ENCODE measurements at places on chromosomes 6 and 20.

GRCh38 chr6:64330694-64331307 is 695.2 kb downstream of the PHF3 start:
- peak; percentile 84 for DNase-seq

DNA sequence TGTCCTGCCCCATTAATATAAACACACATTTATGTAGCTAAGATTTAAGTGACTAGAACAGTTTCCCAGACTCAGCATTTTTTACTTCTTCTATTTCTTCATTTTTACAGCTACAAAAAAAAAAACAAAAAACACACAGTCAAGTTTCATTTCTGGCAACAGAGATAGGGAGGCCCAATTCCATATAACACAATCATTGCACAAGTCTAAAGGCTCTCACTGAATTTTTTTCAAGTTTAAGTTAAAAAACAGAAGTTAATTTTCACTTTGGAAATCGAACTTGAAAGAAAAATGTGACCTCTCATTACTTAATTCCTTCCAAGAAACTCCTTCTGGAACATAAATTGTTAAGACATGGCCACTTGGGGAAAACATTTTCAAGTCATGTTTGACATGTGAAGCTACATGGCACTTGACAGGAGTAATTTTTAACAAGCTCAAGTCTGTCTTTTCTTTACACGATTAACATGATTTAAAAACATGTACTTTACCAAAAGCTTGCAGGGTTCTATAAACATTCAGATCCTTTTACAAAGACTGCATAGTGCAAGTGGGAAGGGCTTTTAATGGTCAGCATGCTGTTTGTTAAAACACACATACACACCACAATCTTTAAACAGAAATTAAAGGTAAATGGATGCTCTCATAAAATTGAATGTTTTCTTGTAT is 100.1 kb upstream of the CCDC28A start:
- no peak for DNase-seq

- no peak for DNase-seq
Measured at GRCh38 chr20:5470943-5471342, 154.2 kb upstream of the PROKR2 start.

DNA sequence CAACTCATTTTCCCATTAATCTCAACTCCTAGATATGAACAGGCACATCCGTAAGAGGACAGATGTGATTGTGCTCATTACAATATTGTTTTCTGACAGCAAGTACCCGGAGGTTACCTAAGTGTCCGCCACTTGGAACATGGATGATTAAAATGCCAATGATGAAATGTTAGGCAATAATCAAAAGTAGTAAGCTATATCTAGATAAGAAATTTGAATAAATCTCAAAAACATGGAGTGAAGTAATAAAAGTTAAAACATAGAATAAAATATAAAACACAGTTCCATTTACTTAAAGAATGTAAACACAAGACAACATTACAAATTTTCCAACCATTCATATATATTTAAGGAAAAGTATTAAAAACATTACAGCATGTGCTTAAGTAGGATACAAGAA is 59.2 kb upstream of the LY86 start:
- no peak for DNase-seq

DNA sequence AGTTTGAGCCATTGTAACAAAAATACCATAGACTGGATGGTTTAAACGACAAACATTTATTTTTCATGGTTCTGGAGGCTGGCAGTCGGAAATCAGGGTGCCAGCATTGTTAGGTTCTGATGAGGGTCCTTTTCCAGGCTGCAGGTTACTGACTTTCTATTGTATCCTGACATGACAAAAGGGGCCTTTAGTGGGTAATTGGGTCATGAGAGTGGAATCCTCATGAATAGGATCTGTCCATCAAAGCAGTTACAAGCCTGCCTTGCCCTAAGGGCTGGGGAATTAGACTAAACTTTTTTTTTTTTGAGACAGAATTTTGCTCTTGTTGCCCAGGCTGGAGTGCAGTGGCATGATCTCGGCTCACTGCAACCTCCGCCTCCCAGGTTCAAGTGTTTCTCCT is 347.9 kb upstream of the TSHZ2 start:
- DNase-seq: no peak

DNA sequence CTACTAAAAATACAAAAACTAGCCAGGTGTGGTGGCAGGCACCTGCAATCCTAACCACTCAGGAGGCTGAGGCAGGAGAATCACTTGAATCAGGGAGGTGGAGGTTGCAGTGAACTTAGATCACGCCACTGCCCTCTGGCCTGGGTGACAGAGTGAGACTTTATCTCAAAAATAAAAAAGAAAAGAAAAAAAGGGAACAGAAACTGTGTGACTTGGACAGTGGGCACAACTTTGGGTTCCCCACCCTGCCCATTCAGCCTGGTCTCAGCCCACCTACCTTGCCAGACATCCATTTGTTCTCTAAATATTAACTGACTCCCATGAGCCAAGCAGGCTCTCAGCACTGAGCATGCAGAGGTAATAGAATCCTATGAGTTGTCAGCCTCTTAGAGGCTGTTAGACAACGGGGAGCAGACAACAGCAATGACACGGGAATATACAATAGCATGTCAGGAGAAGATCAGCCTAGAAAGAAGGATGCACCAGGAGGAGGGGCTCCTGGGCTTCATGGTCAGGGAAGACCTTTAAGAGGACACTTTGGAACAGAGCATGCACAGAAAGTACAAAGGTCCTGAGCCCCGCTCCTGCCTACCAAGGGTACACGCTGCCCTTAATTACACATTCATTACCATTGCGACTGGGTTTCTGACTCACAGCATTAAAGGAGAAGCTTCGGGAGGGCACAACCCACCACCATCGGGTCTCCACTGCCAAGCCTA is 20.0 kb downstream of the FAM209B start:
- DNase-seq: no peak

- DNase-seq: no peak
Measured at GRCh38 chr6:156146891-156147290, 630.3 kb upstream of the ARID1B start.

DNA sequence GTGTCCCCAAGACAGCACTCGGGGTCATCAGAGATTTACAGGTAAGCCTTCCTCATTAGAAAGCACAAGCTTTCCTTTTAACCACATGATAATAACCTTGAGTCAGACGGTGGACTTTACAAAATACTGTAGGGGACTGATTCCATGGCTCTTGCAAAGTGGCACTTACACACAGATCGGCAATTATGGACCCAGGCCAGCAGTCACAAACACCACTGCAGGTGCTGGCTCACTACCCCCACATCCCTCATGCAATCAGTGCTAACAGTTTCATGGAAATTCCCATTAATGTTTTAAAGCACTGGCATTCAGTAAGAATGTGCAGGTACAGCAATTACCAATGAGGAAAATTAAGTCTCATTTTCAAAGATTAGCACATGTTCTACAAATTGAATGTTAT is 516.5 kb downstream of the PRKN start:
- DNase-seq: no peak

- DNase-seq: no peak
Measured at GRCh38 chr6:74742793-74743508, 462.9 kb downstream of the COL12A1 start.

DNA sequence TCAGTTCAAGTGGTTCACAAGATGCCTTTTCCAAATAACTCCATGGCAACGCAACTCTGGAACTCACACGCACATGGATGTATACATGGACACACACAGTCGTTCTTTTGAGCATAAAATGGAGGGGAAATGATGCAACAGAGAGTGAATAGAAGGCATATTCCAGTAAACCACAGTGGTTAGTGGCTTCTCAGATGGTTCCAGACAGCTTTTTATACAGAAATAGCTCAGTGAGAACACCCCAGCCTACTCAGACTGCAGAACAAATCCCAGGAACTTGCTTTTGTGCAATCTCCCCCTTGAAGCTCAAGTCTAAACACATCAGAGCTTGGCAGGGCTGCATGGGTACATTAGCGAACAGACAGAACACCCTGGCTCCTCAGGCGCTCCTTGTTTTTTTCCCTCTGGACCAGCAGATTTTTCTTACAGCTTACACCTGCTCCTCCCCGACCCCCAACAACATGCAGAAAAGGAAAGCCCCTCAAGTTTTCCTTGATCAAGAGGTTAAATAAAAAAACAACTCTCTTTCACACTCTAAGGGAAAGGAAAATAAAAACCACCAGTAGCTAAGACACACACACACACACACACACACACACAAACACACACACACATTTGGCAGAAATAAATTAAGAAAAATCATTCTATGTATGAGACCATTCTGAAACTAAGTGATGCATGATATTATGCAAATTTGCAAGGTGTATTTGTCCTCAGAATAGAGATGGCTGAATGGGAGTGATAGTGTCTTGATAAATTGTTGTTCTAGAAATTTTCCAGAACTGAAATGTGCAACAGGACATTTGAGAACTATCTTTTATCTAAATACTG is 51.2 kb upstream of the RANBP9 start:
- no peak for DNase-seq

DNA sequence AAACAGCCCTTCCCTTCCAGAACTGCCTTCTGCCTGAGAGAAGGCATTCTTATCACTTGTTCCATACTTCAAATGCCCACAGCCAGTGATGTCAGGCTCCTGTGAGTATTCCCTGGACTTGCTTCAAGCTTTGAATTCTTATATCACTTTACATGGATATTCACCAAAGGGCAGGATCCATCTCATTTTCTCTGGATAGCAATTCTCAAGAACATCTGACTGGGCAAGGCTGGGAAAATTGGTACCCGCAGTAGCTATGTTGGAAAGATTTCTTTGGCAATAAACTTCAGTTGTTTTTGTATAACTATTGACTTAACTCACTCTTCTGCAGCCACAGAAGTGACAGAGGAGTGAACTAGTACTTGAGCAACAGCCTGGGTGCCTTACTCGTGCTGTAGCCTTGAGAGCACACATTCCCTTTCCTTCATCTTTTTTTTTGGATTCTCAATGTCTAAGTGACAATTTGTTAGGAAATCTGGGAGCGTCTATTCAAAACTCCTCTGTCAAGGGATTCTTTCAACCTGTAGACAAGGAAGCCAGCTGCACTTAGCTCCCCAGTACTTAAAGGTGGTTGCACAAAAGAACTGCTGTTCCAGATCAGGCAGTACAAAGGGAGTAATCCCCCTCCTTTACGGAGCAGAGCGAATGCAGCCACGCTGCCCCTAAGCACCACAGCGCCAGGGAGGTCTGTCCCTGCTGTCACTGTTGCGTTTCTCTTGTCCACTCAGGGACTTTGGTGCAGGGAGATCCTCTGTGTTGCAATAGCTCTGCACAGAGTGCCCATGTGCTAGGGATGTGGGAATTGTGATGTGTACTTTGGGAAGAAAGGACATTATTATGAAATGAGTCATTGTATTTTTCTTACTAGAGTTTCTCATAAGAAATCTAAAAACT is 69.6 kb downstream of the JAG1 start:
- peak; percentile 40 for DNase-seq

DNA sequence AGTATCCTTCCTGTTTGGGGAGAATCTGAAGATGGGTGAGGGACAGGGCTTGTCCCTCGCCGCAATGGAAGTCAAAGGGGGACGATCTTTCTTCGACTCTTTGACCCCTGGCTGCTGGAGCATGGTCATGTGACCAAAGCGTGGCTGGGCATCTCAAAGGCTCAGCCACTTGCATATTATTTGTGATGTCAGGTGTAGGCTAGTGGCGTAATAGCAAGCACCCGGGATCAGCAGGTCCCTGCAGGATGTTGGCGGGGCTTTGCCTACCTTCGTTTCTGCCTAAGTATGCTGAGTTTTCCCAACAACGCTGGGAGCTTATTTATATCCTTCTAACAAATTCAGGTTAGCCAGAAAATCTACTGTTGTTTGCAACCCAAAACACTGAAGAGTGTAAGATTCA is 50.3 kb upstream of the IL20RA start:
- DNase-seq: no peak

- DNase-seq: no peak
Measured at GRCh38 chr20:57686931-57687652, 22.7 kb downstream of the PMEPA1 start.

GRCh38 chr6:54087721-54088120 is 23.5 kb upstream of the MLIP start:
- DNase-seq: no peak

- DNase-seq: no peak
Measured at GRCh38 chr6:141541581-141542324, 591.0 kb upstream of the GJE1 start.

- DNase-seq: no peak
Measured at GRCh38 chr20:19070026-19070425, 142.4 kb upstream of the SLC24A3 start.

GRCh38 chr20:60144404-60144803 is 186.2 kb downstream of the CDH26 start:
- DNase-seq: no peak

DNA sequence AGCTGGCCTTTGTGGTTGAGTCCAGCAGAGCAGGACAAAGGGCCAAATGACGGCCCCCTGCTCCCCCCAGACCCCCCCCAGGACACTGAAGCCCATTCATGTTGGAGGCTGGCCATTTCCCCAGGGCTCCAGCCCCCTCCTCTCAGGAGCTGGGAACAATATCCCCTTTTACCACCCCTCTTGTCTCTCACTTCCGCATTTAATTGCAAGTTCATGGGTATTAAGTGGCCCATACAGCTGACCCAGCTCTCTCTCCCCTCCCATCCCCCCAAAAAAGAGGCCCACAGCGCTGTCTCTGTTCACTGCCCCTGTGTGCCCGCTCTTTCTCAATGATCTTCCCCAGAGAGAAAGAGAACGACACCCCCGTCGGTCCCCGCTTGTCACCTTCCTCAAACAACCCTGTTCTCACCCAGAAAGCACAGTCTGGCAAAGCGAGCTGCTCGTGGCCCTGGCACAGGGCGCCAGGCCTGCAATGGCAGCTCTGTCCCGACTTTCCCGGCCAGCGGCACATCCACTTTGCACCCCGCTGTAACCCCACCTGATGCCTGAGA is 30.4 kb downstream of the PREX1 start:
- DNase-seq: no peak

DNA sequence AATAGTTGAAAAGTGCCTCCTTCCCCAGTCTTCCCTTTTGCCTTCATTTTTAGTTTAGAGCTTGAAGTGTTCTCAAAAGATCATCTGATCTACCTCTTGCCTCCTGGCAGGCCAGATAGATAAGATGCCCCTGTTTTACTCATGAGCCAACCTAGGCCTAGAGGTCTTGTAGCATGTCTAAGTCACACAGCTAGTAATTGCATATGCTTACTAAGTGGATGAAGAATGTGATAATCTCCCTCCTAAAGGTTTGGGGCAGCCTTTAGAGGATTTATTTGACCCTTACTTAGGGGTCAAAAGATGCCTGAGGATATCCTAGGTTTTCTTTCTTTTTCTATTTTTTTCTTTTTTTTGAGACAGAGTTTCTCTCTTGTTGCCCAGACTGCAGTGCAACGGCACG is 2.1 kb downstream of the C6orf141 start:
- DNase-seq: peak; percentile 73

DNA sequence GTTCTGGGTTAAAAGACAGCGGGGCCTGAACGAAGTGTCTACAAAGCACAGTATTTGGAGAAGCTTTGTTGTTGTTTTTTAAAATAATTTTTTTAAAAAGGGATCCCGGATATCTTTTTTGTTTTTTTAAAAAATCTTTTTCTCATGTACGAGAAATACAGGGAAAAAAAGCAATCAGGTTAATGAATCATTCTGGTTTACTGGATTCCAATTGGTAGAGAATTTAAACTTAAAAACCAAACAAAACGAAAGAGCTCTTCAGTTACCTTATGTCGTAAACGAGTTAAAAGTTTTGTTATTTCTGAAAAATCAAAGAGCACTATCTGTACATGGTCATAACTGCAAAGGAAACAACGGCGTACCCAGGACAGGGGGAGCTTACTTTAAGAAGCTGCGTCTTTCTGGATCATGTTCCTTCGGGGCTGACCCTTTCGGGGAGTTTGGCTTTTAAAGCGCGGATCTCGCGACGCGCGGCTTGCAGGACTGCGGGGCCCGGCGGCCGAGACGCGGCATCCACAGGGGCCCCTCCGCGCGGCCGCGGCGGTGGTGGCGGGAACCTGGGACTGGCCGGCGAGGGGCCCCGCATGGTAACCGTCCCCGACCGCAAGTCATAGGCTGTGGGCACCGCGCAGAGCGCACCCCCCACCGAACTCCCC is 927 bp downstream of the IL20RA start:
- DNase-seq: peak; percentile 39
